ENCODE measurements at places on chromosomes 12 and 14. TPM values are rescaled to one million over a fixed set of nuclear protein-coding genes. Genes with fewer than 3 reads are reported as not detected.

DNA sequence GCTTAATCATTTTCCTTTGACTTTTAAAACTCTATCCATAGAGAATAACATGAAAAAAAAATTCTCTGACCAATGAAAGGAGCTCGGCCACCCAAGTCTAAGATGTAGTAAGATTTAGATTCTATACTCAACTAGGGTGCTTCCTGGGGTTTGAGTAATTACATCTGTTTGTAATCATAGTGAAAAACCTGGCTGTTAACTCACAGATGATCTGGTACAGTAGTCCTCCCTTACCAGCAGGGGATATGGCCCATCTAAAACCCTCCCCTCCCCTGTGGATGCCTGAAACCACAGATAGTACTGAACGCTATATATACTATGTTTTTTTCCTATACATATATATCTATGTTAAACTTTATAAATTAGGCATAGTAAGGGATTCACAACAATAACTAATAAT lies 89.2 kb downstream of the DAAM1 start:
- peaks cover 40% of the 10 kb centered on the region for H3K4me1 ChIP-seq
- DNase-seq = no peak
- no peaks in the 10 kb centered on the region for H3K36me3 ChIP-seq
- no peak overlapping the region for H3K4me3 ChIP-seq
- no peak overlapping the region for H3K27ac ChIP-seq
- H3K27me3 ChIP-seq = no peaks in the 10 kb centered on the region

SERPINA5 gene
- 0.56 TPM for total RNA-seq

CRIP2 gene
- total RNA-seq = 143 TPM

DNA sequence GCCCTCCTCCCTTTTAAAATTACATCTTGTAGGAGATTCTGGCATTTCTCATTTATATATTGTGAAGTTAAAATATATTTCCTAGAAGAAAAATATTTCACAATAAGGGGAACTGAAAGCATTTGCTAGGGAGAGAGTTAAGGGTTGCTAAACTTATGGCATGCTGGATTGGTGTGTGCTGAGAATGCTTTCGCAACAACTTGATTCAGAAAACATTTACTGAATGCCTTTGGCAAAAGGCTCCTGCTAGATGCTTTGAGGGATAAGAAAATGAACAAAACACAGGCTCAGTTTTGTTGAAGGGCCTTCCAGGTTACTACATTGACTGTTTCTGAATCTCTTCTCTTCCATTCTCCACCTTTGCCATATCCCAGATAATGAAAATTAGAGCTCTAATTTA lies 67.5 kb downstream of the DIP2B start:
- no peaks in the 10 kb centered on the region for H3K27me3 ChIP-seq
- no peak for DNase-seq
- no peak overlapping the region for H3K27ac ChIP-seq
- no peak overlapping the region for H3K4me3 ChIP-seq
- H3K36me3 ChIP-seq = no peaks in the 10 kb centered on the region

DNA sequence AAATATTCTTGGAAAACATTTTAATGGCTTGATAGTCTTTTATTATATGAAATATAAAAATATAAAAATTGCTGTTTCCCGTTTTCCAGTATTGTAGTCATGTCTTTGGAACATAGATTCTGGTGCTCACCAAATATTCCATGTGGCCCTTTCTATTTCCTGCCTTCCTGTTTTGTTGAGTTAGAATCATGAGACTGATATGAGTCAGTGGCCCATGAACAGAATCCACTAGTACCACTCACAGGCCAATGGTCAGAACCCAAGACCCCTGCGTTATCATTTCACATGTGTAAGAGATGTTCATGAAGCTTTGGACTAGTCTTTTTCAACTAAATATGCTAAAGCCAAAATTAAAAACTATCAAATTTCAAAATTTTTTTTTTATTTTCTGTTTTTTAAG lies 56.9 kb downstream of the BICD1 start:
- H3K4me1 ChIP-seq = no peaks in the 10 kb centered on the region
- no peaks in the 10 kb centered on the region for H3K27me3 ChIP-seq
- no peaks in the 10 kb centered on the region for H3K36me3 ChIP-seq
- no peak overlapping the region for H3K4me3 ChIP-seq
- DNase-seq = no peak

DNA sequence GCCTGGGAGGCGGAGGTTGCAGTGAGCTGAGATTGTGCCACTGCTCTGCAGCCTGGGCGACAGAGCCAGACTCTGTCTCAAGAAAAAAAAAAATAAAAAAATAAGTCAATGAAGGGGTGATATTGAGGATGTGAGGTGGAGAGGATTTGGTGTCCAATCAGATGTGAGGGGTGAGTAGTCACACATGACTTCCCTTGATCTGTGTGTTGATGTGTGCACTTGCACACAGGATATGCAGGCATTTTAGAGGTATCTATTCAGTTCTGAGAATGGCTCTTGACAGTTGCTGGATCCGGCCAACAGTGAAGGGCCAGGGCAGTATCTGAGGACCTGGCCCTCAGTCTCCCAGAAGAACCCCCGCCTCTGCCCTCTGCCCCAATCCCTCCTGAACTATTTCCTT lies 7.8 kb upstream of the SP7 start:
- H3K27ac ChIP-seq = no peak overlapping the region
- DNase-seq = no peak
- H3K27me3 ChIP-seq = peaks cover 1% of the 10 kb centered on the region
- no peak overlapping the region for H3K4me3 ChIP-seq
- H3K4me1 ChIP-seq = peaks cover 14% of the 10 kb centered on the region

DNA sequence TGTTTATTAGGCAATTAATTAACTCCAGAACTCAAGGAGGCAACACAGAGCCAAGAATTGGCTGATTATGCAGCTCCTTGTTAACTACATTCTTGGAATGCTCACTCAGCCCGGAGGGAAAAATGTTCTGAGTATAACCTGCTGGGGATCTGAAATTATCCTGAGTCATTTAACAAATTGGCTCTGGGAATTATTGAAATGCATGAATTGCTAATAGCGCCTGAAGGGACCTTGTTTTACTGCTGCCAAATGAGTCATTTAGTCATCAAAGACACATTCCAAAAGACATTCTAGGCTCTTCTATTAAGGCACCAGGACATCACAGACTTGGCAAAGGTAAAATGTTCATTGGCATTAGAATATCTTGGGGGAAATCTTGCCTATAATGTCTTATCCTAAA lies 13.0 kb downstream of the TMEM52B start:
- DNase-seq = no peak
- H3K4me1 ChIP-seq = no peaks in the 10 kb centered on the region
- H3K27ac ChIP-seq = no peak overlapping the region
- no peaks in the 10 kb centered on the region for H3K36me3 ChIP-seq
- no peaks in the 10 kb centered on the region for H3K27me3 ChIP-seq
- no peak overlapping the region for H3K4me3 ChIP-seq

REP15 gene
- 5.1 TPM for total RNA-seq

Measured in lower lobe of right lung (tissue), 2 donors.